GM12878 (cell line): ENCODE measurements at places on chromosomes 4 and X.

DNA sequence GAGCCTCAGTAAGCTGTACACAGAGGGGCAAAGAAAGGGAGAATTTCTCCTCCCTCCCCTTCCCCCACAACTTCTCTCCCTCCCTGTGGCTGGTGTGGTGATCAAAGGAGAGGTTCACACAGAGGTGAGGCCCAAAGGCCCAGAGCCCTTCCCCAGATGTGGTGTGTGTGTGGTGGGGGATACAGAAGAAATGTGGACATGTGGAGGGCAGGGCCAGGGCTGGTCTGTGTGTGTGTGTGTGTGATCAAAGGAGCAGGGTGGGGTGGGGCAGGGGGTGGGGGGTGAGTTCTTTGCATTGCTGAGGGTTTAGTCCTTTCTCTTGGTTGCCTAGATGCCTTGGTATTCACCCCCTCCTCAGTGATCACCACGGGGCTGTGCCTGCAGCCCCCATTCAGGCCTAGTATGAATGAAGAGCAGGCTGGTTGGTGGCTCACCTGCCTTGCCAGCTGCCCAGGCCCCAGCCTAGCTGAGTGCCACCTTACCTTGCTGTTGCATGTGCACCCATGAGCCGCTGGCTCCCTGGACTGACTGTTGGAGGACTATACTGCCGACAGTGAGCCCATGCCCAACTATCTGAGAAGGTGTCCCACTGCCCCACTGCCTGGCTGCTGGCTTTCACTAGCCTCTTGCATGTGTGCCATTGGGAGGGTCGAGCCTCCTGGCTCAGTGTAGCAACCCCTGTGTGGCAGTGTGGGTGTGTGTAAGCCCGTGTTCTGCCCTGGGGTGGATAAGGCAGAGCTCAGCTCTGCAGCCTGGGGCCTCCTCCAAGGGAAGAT lies 101.9 kb downstream of the EFNB1 start:
- no peak for DNase-seq

GRCh38 chr4:1240721-1241465 lies 8.0 kb downstream of the CTBP1 start:
- DNase-seq, result no peak

- no peak for DNase-seq
These were observed 61.1 kb downstream of the HELT start for GRCh38 chr4:185079271-185079905.

- peak; percentile 62 for DNase-seq
These were observed 122.8 kb downstream of the DIPK2B start for GRCh38 chrX:45077748-45078424.

GRCh38 chr4:6405397-6405706 lies 67.1 kb downstream of the PPP2R2C start:
- DNase-seq, result no peak

- DNase-seq, result no peak
These were observed 176.7 kb downstream of the SLC39A8 start for GRCh38 chr4:102168580-102168979.

DNA sequence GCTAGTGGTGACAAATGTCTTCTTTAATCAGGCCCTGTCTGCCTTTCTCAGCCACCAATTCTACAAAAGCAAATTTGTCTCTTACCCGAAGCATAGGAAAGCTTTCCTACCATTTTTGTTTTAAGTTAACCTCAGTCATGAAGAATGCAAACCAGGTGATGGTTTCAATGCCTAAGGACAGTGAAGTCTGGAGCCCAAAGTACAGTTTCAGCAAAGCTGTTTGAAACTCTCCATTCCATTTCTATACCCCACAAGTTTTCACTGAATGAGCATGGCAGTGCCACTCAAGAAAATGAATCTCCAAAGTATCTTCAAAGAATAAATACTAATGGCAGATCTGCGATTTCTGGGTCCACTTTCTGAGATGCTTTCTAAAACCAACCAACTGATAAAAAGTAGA lies 23.9 kb downstream of the SRD5A3 start:
- no peak for DNase-seq

DNA sequence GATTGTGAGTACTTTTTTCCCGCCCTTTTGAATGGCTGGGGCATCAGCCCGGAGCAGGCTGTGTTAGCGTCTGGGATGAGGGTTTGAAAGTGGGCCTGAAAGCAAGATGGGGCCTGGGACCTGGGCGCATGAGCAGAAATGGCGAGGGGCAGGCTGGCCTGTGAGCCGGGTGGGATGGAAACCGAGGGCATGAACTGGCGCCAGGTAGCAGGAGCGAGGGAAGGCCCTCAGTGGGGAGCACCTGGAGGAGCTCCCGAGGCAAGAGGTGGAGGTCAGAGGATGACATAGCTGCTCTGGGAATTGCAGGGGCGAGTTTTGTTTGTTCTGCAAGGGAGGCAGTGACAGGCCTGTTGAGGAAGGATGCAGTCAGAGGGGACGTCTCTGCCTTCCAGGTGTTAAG lies 68.6 kb downstream of the RGS12 start:
- no peak for DNase-seq

DNA sequence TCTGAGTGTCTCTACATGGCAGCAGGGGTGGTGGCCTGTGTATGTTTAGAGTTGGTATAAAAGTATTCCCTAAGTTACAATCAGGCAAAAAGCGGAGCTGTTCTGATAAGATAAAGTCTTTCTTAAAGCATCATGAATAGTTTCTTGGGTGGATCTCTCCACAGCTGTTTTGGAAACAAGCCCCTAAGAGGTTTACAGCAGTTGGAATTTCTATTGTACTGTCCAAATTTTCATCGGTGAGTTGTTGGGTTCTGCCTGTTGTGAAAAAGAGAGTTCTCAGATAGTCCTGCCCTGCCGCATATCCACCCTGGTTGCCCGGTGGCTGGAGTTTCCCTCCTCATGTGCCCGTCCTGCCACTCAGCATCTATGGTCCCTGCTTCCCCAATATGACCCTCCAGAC lies 50.1 kb downstream of the C4orf51 start:
- no peak for DNase-seq

- no peak for DNase-seq
These were observed 22.2 kb upstream of the GTPBP6 start for GRCh38 chrX:340641-341423.

DNA sequence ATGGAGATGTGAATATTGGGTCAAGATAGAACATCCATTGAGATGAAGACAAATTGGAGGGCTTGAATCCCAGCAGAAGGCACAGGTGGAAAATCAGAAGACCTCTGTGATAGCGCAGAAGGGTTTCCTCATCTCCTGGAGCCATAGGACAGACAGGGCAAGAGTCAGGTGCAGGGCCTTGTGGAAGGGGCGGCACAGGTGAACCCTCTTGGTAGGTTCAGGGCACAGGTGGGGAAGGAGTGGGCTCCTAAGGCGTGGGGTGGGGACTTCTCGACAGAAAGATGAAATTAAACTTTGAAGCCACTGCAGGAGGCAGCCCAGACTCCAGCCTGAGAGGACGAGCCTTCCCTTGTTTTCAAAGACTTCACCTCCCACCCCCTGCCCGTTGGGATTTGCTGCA lies 9.3 kb upstream of the RGS12 start:
- DNase-seq, result no peak

GRCh38 chr4:122855353-122855890 lies 28.8 kb downstream of the FGF2 start:
- no peak for DNase-seq

- DNase-seq, result no peak
These were observed 423.9 kb downstream of the FAM133A start for GRCh38 chrX:94097868-94098267.

GRCh38 chr4:160717848-160718247 lies 1446.0 kb downstream of the FSTL5 start:
- DNase-seq, result no peak

DNA sequence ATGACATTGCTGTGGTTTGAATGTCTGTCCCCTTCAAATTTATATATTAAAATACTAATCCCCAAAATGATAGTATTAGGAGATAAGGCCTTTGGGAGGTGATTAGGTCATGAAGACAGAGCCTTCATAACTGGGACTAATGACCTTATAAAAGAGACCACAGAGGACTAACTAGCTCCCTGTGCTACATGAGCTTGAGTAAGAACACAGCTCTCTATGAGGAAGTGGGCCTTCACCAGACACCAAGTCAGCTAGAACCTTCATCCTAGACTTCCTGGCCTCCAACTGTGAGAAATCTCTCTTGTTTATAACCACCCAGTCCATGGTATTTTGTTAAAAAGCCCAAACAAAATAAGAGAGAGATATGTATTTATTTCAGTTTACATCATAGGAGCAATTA lies 242.2 kb upstream of the CTSO start:
- peak; percentile 51 for DNase-seq

DNA sequence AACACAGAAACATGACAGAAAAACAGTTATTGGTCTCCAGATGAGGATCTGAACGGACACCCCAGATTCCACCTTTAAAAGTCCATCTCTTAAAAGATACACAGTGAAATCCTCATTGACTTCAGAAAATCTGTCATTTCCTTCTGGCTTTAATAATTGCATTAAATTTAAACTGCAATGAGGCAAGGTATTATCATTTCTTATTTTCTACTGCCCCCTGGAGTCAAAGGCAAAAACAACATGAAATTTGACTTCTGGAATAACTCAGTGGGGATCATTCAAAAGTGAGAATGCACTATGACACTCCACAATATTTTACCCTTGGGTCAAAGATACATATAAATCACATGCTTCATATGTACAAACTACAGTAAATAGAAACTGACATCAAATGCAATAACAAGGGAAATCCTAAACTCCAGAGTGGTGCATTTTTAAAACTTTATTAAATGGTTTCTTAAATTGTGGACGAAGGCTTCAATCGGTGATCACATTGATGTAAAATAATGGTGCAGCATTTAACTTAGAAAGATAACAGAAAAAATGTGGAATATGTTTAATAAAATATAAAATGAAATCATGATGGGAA lies 56.4 kb upstream of the SPANXN1 start:
- DNase-seq, result no peak

DNA sequence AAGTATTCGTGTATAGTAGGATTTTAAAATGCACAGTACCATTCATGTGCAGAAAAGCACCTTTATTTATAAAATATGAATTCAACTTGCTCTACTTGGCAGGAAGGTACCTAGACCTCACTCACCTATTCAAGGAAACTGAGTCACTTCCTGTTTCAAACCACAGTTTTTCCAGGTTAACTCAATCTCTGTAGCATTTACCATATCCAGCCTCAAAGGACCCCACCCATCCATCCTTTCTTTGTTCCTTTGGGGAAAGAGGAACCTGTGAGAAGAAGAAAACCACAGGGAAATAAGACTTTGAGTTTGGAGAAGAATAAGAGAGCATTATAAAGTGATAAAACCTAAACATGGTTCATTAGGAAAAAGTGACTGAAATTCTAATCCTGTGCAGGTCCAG lies 250.7 kb downstream of the CBR4 start:
- no peak for DNase-seq

- DNase-seq, result peak; percentile 50
These were observed 92.0 kb downstream of the FNIP2 start for GRCh38 chr4:158860856-158861255.

- no peak for DNase-seq
These were observed 294.1 kb downstream of the ARHGAP24 start for GRCh38 chr4:85769009-85769408.
